ENCODE measurements at places on chromosomes 3 and 15.

GRCh38 chr3:78979028-78979427 is 788.8 kb downstream of the ROBO1 start:
- DNase-seq = no peak

DNA sequence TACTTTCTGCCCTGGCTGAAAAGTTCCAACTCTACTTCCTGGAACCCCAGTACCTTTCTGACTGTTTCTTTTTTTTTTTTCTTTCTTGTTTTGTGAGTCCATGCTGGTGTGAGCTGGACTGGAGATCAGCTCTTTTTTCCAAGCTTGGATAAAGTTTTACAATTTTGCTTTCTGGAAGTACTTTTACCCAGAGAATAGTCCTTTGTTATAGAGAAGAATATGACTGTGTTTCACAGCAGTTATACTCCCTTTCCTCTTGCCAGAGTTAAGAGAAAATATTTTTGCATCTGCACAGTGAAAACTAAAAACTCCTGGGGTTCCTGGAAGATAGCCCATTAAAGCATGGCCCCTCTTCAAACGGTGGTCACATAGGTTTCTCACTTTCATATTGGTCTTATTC is 1100.6 kb downstream of the OTOL1 start:
- no peak for DNase-seq

GRCh38 chr3:24802614-24803013 is 308.0 kb upstream of the THRB start:
- DNase-seq = no peak

GRCh38 chr3:103511891-103512290 is 1077.1 kb downstream of the ZPLD1 start:
- DNase-seq = peak; percentile 9

GRCh38 chr15:70788114-70789049 is 25.0 kb upstream of the UACA start:
- peak; percentile 89 for DNase-seq

DNA sequence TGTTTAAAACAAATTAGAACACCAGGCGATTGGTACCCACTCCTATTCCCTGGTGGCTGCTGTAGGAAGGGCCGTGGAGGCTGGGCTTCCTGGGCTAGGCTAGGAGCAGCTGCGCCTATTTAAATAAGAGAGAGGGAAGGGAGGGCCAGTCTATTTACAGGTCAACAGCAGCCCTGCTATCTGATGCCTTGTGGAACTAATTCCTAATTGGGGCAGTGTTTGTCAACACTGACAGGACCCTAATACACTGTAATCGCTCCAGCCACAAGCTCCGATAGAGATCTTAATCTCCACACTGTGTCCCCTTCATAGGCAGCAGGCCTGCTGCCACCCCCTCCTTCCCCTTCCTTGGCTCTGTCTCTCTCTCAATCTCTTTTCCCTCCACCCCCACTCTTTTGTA is 116.9 kb upstream of the SOX14 start:
- DNase-seq = no peak

- peak; percentile 53 for DNase-seq
Measured at GRCh38 chr3:101813817-101814440, 34.9 kb downstream of the NXPE3 start.

GRCh38 chr3:196192524-196193051 is 18.6 kb downstream of the ZDHHC19 start:
- DNase-seq = no peak

GRCh38 chr15:95825671-95826411 is 504.7 kb upstream of the NR2F2 start:
- no peak for DNase-seq

- no peak for DNase-seq
Measured at GRCh38 chr15:78148392-78149067, 632 bp upstream of the IDH3A start.

DNA sequence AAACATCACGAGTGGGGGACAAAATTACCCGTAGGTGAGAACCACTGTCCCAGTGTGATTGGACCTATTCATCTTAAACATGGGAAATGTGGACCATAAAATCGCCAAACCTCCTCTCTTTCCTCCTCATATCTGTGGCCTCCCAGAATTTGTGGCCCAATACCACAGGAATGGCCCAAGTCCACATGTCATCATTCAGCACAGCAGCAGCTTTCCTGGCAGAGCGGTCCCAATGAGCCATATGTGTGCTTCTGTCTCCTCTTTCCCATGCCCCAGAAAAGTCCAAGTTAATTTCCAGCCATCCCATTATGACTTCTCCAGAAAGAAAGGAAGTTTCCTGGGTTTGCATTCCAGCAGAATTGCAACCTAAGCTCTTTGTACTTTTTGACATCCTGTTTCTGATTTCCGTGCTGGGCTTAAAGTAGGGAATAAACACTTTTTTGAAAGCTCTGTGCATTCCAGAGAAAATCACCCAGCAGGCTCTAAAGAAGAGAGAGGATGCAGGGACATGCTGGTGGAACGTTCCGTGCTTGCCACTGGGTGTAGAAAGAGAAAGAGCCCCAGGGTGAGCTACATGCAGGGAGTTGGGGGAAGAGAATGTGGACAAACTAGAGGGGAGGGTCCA is 259.4 kb upstream of the PROK2 start:
- DNase-seq = no peak

DNA sequence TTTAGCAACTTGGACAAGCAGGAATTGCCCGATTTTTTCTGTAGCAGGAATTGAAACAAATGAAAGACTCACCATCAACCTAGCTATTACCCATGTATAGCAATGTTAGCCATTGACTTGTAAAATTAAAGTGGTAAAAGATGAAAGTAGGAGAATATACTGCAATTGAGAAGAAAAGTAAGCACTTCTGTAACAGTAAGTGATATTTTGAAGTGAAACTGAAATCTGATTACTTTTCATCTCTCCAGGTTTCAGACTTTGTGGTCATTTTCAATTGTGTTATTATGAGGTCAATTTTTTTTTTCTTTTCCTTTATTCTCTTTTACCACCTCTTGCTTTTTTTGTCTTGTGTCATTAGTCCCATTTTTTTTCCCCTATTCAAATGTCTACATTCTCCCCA is 1078.2 kb downstream of the ZPLD1 start:
- DNase-seq = no peak

DNA sequence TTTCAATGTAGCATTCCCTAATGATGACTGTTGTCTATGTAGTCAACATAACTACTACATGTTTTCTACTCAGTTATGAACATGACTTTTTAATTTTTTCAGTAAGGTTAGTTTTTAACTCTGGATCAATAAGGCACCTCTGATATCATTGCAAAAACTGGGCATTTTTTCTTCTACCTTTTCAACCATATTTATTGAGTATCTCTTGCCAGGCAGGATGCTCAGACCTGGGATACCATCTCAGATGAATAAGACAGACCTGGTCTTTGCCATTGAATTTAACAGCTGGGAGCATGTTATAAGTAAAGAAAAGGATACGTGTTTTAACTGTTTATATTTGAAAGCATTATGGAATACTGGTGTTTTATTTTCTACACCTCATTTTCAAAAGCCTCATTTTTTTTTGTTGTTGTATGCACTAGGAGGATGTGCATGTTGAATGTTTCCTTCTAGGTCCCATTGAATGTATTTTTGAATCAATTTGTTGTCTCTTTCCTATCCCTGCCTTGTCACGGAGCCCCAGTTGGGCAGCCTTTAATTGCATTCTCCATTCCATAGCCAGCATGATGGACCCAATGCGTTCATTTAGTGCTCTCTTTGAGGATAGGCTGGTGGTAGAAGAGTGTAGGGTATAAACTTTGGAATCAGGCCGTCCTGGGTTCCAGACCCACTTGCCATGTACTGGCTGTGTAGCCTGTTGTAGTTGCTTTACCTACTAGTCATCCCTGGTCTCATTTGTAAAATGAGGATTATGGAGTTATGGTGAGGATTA is 3.7 kb downstream of the TGFBR2 start:
- DNase-seq = no peak

- DNase-seq = no peak
Measured at GRCh38 chr3:71008350-71008935, 575.1 kb downstream of the FOXP1 start.

GRCh38 chr3:82342521-82342920 is 581.1 kb upstream of the GBE1 start:
- DNase-seq = no peak

DNA sequence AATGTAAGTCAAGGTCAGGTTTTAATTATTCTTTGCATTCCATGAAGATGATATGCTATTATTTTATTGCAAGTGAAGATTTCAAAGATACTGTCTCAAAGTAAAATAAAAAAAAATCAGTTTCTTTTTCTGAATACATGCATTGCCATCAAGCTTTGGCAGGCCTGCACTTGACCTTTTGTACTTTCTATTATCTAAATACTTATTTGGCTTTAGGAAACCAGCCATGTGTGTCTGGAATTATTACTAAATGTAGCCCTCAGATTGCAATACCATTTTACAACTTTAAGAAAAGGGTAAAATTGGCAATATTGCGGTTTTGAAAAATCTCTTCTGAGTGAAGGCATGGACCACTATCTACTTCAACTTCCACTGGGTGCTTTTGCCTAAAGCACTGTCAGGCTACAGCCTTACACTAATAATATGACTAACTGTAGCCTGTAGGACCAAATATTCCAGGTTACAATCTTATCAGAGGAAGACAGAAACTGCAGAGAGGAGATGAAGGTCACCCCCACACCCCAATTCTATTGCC is 349.4 kb upstream of the DCBLD2 start:
- DNase-seq = no peak

GRCh38 chr3:145906755-145907154 is 254.2 kb downstream of the PLOD2 start:
- DNase-seq = no peak

- DNase-seq = no peak
Measured at GRCh38 chr3:181794011-181794790, 82.5 kb downstream of the SOX2 start.

DNA sequence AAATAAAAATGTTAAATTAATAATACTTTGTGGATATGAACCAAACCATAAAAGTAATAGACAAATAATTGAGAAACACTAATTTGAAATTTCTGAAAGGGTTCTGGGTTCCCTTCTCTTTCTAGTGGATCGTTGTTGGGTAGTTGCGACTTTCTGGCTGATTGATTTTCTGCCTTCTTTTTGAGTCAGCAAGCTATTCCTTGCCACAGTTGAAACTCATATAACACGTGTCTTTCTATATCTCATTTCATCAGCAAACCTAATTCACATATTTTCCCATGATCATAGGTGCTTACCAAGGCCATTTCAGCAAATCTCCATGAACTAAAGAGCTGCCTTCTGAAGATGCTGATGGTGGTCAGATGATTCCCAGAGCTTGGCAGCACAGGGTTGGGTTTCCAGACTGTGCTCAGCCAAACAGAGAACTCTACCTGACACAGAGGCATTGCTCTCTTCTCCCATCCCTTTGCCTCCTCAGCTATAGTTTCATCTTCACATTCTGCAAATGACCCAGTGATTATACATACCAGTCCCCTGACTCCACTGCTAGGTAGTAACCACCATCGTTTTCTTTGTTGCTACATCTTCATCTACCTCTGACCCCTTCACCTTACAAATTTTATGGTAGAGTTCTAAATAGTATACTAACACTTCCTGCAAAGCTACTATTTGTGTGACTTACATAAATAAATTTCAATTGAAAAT is 383.9 kb upstream of the DPH6 start:
- DNase-seq = no peak

GRCh38 chr3:177210744-177211502 is 13.6 kb upstream of the TBL1XR1 start:
- DNase-seq = no peak

- DNase-seq = no peak
Measured at GRCh38 chr3:66497985-66498671, 2.7 kb downstream of the LRIG1 start.

DNA sequence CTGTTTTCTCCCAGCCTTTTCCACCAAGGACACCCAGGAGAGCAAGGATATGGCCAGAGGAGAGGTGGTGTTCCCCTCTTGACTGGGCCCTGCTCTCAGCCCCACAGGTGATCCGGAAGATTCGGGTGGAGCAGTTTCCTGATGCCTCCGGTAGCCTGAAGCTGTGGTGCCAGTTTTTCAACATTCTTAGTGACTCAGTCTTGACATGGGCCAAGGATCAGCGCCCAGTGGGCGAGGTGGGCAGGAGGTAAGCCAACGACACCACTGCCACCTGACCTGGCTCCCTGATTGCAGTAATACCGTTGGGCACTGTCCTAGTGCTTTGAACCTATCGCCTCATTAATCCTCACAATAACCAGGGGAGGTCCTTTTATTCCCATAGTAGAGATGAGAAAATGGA is 25.3 kb upstream of the SLC28A1 start:
- no peak for DNase-seq

- DNase-seq = no peak
Measured at GRCh38 chr3:42537350-42537749, 34.9 kb downstream of the VIPR1 start.

DNA sequence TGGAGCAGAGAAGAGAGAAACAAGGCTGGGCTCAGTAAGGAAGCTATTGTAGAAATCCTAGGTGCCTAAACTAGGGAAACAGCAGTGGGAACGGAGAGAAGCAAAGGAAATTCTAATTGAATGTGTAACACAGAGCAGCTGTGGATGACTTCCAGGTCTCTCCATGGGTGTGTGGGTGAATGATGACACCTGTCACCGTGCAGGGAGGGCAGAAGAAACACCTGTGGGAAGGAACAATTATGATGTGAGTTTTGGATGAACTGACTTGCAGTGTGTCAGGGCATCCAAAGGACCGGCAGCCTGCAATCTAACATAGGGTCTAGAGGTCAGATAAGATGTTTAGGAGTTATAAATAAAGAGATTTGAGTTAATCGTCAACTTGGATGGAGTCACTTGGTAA is 144.2 kb downstream of the RYR3 start:
- DNase-seq = peak; percentile 42

DNA sequence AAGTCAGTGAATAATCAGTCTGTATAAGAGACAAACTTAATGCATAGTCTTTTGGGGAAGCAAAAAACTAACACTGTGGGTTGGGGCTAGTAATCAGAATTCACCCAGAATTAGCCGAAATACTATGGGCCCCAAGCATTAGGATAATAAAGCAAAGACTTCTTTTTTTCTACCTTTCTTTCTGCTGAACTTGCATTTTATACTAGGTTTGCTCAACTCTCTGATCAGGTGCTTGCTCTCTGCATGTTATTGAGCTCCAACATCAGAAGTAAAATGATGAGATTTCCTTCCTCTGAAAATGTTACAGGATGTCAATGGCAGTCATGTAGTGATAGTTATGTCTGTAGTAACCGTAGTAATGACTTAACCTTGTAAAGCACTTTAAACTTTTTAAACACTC is 216.6 kb downstream of the KCNMB2 start:
- DNase-seq = no peak

DNA sequence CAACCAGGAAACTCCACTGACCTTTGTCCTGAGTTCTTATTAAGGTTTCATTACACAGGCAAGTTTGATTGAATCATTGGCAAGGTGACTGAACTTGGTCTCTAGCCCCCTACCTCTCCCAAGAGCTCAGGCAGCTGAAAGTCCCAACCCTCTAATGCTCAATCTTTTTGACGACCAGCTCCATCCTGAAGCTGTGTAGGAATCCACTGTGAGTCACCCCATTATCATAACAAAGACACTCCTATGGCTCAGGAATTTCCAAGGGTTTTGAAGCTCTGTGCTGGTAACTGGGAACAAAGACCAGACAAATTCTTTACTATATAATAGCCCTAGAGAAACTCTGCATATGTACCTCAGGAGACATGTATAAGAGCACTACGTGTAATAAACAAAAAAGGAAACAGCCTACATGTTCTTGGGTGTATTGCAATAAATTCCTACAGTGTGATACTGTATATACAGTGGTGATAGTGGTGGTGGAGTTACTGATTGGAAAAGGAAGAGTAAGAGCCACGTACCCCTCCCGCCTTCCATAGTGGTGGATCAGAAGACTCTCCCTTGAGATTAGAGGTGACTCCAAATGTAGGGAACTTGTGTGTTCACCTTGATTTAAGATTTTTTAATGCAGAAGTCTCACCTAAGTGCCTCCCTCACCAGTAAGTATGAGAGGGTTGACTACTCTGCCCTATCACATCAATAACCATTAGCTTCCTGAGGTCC is 116.6 kb downstream of the ST8SIA2 start:
- DNase-seq = no peak

Data from ACHN (cell line).